CD8-positive, alpha-beta memory T cell (primary cell): ENCODE measurements at places on chromosomes 3 and 15. TPM values are rescaled to one million over a fixed set of nuclear protein-coding genes. Genes with fewer than 3 reads are reported as not detected.

DNA sequence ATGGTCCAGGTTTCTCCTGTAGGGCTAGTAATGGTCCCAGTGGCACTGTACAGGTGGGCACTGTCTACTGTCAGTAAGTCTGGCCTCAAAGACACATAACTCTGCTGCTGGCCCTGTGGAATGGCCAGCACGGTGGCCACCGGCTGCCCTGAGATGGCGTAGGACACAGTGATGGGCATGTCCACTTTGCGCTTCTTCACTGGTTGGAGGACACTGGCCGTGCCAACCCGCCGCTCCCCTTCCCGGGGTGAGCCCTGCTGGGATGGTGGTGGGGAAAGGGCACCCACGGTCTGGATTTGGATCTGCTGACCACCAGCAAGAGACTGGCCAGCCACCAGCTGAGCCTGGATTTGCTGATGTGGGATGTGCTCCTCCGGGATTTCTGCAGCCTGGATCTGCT is 28.1 kb upstream of the IMPDH2 start:
- H3K27me3 ChIP-seq: no peaks in the 10 kb centered on the region
- H3K36me3 ChIP-seq: peaks cover 42% of the 10 kb centered on the region
- no peak overlapping the region for H3K4me3 ChIP-seq
- DNase-seq: no peak

- no peaks in the 10 kb centered on the region for H3K27me3 ChIP-seq
- H3K4me3 ChIP-seq: no peak overlapping the region
- peaks cover 16% of the 10 kb centered on the region for H3K4me1 ChIP-seq
- no peak for DNase-seq
- H3K36me3 ChIP-seq: peaks cover 4% of the 10 kb centered on the region
Observed at GRCh38 chr3:194482196-194482593, 4.6 kb downstream of the ATP13A3 start.

The CPN2 gene
- total RNA-seq: not detected

The HCLS1 gene
- 197 TPM for total RNA-seq

GRCh38 chr3:61526308-61526707 is 35.1 kb upstream of the PTPRG start:
- no peaks in the 10 kb centered on the region for H3K27me3 ChIP-seq
- no peaks in the 10 kb centered on the region for H3K36me3 ChIP-seq
- DNase-seq: no peak

DNA sequence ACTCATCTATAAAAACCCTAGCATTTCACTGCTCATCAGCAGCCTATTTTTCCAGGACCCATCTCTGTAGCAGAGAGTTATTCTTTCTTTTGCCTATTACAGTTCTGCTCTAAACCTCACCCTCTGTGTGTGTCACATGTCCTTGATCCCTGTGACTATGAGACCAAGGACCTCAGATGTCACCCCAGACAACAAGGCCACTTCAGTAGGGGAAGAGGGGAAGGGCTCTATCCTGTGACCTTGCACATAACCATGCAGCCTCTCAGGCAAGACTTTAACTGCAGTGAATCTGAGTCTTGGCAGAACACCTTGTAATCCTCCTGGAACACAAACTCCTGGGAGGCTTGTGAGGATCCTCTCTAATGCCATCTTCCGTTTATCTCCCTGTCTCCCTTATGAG is 4.4 kb upstream of the ZNF589 start:
- H3K27ac ChIP-seq: no peak overlapping the region
- H3K4me1 ChIP-seq: peaks cover 6% of the 10 kb centered on the region
- DNase-seq: no peak

DNA sequence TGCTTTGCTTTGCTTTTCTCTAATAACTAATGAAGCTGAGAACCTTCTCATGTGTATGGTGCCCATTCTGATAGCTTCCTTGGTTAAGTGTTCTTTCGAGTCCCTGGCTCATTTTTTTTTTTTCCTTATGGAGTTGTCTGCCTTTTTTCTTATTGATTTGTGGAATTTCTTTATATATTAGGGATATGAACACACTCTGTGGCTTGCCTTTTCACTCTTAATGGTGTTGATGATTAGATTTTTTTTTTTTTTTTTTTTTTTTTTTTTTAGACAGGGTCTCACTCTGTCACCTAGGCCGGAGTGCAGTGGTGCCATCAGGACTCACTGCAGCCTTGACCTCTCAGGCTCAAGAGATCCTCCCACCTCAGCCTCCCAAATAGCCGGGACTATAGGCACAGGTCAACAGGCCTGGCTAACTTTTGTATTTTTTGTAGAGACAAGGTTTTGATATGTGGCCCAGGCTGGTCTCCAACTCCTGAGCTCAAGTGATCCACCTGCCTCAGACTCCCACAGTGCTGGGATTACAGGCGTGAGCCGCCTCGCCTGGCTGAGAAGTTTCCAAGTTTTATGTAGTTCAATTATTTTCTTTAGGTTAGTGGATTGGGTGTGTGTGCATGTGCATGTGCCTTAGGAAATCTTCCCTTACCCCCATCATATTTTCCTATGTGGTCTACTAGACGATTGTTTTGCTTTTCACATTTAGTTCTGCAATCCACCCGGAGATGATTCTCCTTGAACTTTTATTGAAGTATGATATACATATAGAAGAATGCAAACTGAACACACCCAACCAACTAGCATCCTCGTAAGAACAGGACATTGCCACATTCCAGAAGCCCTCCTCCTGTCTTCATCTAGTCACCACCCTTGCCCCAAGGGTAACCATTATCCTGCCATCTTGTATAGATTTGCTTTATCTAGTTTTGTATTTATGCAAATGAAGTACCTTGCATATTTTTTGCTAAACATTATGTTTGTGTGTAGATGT is 1.7 kb upstream of the SNRPA1 start:
- H3K4me1 ChIP-seq: peaks cover 25% of the 10 kb centered on the region
- DNase-seq: no peak
- peaks cover 8% of the 10 kb centered on the region for H3K36me3 ChIP-seq
- H3K4me3 ChIP-seq: peak overlapping the region; percentile 93

DNA sequence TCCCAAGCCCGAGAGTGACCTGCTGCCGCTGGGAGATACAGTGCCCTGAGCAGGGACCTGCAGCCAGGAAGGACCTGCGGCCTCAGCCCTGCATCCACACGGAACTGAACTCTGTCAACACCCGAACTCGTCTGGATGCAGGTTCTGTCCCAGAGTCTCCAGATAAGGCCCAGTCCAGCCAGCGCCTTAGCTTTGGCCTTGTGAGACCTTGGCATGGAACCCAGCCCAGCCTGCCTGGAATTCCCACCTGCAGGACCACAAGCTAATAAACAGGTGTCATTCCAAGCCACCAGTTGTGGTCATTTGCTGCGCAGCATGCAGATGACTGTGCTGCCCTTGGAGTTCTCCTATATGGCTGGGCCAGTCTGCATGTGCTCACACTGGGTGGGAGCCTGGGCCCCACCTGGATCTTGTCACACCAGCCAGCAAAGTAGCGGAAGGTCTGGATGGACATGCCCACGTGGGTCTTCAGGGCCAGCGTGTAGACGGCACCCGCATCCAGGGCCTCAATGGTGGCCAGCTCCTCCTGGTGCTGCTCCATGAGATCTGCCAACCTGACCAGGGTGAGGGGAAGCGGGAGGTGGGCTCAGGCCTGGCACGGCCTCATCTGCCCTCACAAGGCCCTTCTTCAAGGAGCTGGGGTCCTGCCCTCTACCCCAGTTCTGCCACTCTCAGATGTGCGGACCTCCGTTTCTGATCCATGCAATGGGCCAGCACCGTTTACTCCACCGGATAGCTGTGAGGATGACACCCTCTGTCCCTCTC is 47.2 kb upstream of the SLC41A3 start:
- H3K4me1 ChIP-seq: no peaks in the 10 kb centered on the region
- no peak for DNase-seq
- no peaks in the 10 kb centered on the region for H3K27me3 ChIP-seq
- no peak overlapping the region for H3K4me3 ChIP-seq
- no peaks in the 10 kb centered on the region for H3K36me3 ChIP-seq

The NR2E3 gene
- total RNA-seq: not detected

DNA sequence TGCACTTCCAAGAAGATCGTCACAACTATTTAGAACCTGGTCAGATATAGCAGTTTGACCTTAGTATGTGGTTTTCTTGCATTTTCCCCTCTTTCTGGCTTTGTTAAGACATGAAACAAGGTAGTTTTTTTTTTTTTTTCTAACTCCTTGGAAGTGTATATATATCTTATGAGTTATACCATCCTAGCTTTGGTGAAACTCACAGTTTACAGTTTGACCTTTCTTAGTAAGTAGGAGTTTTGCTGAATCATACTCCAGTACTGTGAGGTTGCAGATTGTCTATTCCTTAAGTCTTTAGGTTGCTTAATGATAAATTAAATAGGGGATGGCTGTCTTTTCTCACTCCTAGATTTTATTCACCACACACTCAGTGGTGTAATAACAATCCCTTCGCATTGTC is 325.0 kb downstream of the RBMS3 start:
- no peak overlapping the region for H3K4me3 ChIP-seq
- H3K36me3 ChIP-seq: no peaks in the 10 kb centered on the region
- no peaks in the 10 kb centered on the region for H3K27me3 ChIP-seq

- H3K27me3 ChIP-seq: no peaks in the 10 kb centered on the region
- H3K36me3 ChIP-seq: no peaks in the 10 kb centered on the region
- peak overlapping the region; percentile 80 for H3K27ac ChIP-seq
- peaks cover 17% of the 10 kb centered on the region for H3K4me1 ChIP-seq
Observed at GRCh38 chr3:126083511-126083912, 412 bp downstream of the SLC41A3 start.

GRCh38 chr15:68815598-68815997 is 5.1 kb downstream of the ANP32A start:
- H3K27ac ChIP-seq: no peak overlapping the region
- H3K27me3 ChIP-seq: no peaks in the 10 kb centered on the region
- H3K36me3 ChIP-seq: no peaks in the 10 kb centered on the region
- DNase-seq: no peak

The LRTM1 gene
- not detected for total RNA-seq

GRCh38 chr3:48407542-48408099 is 22.3 kb downstream of the PLXNB1 start:
- no peaks in the 10 kb centered on the region for H3K4me1 ChIP-seq
- H3K4me3 ChIP-seq: no peak overlapping the region
- no peaks in the 10 kb centered on the region for H3K36me3 ChIP-seq
- H3K27me3 ChIP-seq: no peaks in the 10 kb centered on the region
- no peak overlapping the region for H3K27ac ChIP-seq

- no peak overlapping the region for H3K4me3 ChIP-seq
- DNase-seq: no peak
- no peaks in the 10 kb centered on the region for H3K27me3 ChIP-seq
- H3K36me3 ChIP-seq: no peaks in the 10 kb centered on the region
- no peaks in the 10 kb centered on the region for H3K4me1 ChIP-seq
Observed at GRCh38 chr3:17339132-17339575, 403.3 kb downstream of the TBC1D5 start.

The INO80 gene
- total RNA-seq: 26.3 TPM

The FANCD2OS gene
- total RNA-seq: not detected

The SPESP1 gene
- total RNA-seq: 0.86 TPM

The CMTM8 gene
- 3.3 TPM for total RNA-seq

DNA sequence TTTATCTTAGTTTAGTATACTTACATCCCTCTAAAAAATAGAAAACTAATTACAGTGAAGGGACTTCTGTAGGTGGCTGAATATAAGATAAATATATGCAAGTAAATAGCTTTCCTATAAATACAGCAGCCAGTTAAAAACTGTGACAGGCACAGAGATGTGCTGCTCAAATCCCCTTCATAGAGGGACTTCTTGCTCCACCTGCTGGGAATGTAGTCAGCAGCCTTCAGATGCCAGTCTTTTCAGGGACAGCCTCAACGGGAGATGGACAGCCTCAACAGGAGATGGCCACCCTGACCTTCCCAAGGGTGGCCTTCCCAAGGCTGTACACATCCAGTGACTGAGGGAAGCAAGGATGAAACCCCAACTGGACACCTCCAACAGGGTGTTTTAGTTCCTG is 15.7 kb upstream of the PRR23E start:
- no peak overlapping the region for H3K27ac ChIP-seq
- no peak overlapping the region for H3K4me3 ChIP-seq
- no peak for DNase-seq
- H3K27me3 ChIP-seq: no peaks in the 10 kb centered on the region

DNA sequence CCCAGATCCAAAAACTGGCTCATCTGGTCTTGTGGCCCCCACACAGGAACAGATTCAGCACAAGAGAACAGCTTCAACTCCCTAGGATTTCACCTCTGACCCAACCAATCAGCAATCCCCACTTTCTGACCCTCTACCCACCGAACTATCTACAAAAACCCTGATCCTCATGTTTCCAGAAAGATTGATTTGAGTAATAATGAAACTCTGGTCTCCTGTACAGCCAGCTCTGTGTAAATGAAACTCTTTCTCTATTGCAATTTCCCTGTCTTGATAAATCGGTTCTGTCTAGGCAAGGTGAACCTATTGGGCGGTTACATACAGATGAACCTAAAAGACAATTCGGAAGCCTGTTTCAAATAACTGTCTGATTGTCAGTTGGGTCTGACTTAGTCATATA is 847.6 kb upstream of the ALCAM start:
- H3K4me1 ChIP-seq: no peaks in the 10 kb centered on the region
- H3K27ac ChIP-seq: no peak overlapping the region
- H3K27me3 ChIP-seq: no peaks in the 10 kb centered on the region
- no peak overlapping the region for H3K4me3 ChIP-seq
- no peak for DNase-seq
- no peaks in the 10 kb centered on the region for H3K36me3 ChIP-seq

DNA sequence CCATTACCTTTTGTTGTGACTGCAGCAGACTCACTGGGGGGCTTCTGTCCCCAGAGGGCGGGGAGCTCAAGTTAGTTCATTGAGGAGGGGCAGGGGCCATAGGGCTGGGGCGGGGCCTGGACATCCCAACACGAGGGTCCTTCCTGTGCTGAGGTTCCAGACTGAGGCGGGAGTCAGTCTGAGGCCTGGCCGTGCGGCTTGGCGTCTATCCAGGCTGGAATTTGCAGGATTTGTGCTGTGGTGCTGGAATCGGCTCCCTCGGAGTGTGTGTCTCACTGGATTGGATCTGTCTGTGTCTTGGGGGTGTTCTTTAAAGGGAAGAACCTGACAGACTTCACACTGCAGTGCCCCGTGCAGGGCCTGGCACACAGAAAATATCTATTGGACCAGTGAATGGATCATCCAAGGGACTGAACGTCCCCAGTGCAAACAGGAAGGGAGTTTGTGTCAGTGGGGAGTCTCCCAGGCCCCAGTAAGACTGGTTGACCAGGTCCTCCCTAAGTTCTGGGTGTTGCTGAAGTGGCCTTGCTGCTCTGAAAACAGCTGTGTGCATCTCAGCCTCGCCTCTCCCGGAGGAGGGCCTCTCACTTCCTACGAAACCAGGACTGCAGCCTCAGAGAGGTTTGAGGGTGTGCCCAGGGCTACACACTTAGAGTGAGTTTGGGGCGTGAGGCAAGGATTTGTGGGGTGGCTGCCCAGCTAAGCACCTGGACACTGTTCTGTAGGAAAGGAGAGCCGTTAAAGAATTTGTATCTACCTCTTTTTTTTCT is 26.1 kb downstream of the GOLGA6L2 start:
- H3K27ac ChIP-seq: no peak overlapping the region
- no peaks in the 10 kb centered on the region for H3K36me3 ChIP-seq
- no peak for DNase-seq
- no peaks in the 10 kb centered on the region for H3K27me3 ChIP-seq

DNA sequence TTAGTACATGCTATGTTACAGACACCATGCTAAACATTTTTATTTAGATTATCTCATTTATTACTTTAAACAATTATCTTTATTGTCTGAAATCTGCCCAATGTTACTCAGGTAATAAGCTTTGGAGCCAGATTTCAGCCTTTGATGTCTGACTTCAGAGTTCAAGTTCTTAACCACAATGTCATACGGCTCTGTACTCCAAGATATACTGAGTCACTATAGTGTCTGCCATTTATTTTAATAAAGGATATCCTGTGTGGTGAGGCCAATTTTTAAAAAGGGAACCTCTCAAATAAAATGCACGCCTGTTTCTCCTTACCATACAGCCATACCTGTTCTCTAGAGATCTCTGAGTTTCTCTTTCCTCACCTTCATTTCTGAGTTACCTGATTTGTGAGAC is 193.1 kb downstream of the EPHA3 start:
- H3K4me1 ChIP-seq: no peaks in the 10 kb centered on the region
- H3K36me3 ChIP-seq: no peaks in the 10 kb centered on the region
- H3K4me3 ChIP-seq: no peak overlapping the region
- H3K27ac ChIP-seq: no peak overlapping the region
